ENCODE measurements at places on chromosomes 1 and 21. TPM values are rescaled to one million over a fixed set of nuclear protein-coding genes. Genes with fewer than 3 reads are reported as not detected.

MCOLN2 gene
- total RNA-seq: not detected

OLFML3 gene
- total RNA-seq: 86.1 TPM

ATAD3C gene
- not detected for total RNA-seq

GBP6 gene
- total RNA-seq: not detected

SPRR2E gene
- total RNA-seq: not detected

THRAP3 gene
- total RNA-seq: 51.7 TPM

DCDC2B gene
- not detected for total RNA-seq

TMEM61 gene
- not detected for total RNA-seq

LRRC71 gene
- total RNA-seq: not detected

WDR64 gene
- not detected for total RNA-seq

SLC25A34 gene
- 1.6 TPM for total RNA-seq

CDK11B gene
- total RNA-seq: 8.4 TPM

ILDR2 gene
- total RNA-seq: 2.6 TPM

FCRL2 gene
- not detected for total RNA-seq
